ENCODE measurements at places on chromosomes 6 and 20.

GRCh38 chr6:163793011-163793983 is 378.8 kb downstream of the QKI start:
- DNase-seq: no peak

DNA sequence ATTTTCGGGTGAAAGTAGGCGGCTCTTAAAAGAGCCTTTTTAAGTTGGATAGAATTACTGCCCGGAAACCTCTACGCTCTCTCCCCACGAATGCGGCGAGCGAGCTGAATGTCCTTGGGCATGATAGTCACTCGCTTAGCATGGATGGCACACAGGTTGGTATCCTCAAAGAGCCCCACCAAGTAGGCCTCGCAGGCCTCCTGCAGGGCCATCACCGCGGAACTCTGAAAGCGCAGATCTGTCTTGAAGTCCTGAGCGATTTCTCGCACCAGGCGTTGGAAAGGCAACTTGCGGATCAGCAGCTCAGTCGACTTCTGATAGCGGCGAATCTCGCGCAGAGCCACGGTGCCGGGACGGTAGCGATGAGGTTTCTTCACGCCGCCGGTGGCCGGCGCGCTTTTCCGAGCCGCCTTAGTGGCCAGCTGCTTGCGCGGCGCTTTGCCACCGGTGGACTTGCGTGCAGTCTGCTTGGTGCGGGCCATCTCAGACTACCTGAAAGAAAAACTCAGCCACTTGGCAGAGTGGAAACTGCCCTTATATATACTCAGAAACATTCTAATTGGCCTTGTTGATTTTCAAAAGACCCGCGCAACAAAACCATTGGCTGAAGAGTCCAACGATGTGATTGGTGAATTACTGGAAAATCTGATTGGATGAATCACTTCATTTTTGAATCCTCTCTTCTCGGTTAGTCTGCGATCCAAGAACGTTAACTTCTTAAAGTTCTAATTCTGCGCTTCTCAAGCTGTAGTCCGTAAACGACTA is 93.9 kb upstream of the BTN3A2 start:
- peak; percentile 8 for DNase-seq

DNA sequence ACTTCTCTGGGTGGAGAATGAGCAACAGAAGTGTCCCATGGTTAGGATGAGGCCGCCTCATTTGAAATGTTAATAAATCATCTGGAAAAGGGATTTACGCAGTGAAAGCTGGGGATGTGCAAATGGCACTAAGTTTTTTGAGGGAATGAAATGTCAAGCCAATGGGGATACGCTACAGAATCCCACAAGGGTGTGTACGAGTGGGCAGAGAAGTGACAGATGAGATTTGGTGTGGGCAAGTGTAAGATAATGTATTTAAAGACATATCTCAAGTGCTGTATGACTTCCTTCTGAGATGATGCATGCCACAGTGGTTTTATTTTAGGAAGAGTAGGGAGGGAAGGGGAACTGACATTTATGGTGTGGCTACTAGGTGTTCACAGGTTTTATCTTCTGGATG is 100.6 kb downstream of the LRFN2 start:
- DNase-seq: no peak

- DNase-seq: no peak
Observed at GRCh38 chr20:58984691-58985090, 3.6 kb downstream of the NELFCD start.

DNA sequence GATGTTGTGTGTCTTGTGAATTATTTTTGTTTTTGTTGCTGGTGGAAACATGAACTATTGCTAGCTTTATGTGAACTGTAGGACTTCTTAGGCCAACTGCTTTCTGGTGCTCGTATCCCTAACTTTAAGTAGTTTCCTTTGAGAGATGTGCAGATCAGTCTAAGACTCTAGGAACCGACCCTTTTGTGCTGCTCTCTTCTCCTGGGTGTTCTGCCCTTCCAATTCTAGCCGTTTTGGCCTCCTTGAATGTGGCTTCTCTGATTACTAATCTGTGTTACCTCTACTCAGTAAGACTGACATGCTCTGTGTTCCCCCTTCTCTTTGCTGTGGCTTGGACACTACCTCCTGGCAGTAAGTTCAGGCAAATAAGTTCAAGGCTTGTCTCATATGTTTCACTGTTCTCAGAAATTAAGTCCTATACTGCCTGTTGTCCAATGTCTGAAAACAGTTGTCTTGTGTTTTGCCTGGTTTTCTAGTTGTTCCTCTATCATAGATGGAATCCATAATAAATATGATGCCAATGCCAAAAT is 58.0 kb downstream of the FOXO3 start:
- no peak for DNase-seq

- no peak for DNase-seq
Observed at GRCh38 chr20:50285376-50286173, 94.9 kb downstream of the CEBPB start.

DNA sequence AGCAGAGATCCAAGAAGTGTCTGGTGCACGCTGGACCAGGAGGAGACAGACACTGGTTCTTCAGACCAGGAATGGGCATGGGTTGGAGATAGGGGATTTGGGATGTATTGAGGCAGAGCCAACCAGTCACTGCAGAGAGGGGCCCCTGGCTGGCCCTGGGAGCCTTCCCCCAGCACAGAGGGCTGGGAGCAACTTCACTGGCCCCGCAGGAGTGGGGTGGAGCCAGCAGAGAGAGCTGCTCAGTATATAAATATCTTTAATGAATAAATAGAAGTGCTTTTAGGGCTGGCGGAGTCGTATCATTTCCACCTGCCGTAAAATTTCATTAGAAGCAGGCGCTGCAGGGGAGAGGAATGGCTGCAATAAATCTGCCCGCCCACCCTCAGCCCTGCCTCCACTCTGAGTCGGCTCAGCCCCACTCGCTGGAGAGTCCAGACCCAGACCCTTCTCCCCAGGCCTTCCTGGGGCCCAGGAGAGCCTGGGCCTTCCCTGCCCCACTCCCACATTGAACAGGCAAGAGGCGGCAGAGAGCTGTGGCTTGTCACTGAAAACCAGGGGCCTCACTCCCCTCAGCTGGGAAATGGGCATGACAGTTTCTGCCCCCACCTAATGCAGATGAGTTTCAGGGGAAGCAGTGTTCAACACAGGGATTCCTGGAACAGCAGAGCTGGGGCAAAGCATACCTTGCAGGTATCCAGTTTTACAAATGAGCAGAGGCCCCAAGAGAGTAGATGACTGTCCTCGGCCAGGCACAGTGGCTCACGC is 23.9 kb upstream of the VSTM2L start:
- DNase-seq: no peak

- no peak for DNase-seq
Observed at GRCh38 chr20:62171245-62171644, 11.6 kb upstream of the MTG2 start.

GRCh38 chr6:25342802-25343201 is 63.6 kb downstream of the CARMIL1 start:
- no peak for DNase-seq

DNA sequence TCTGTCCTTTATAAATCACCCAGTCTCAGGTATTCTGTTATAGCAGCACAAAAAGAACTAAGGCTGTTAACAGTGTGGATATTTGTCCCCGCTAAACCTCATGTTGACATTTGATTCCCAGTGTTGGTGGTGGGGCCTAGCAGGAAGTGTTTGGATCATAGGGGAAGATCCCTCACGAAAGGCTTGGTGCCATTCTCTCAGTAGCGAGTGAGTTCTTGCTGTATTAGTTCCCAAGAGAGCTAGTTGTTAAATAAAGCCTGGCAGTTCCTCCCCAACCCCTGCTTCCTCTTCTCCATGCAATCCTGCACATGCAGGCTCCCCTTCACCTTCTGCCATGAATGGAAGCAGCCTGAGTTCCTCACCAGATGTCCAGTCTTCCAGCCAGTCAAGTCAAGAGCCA is 29.8 kb upstream of the ERVFRD-1 start:
- no peak for DNase-seq

DNA sequence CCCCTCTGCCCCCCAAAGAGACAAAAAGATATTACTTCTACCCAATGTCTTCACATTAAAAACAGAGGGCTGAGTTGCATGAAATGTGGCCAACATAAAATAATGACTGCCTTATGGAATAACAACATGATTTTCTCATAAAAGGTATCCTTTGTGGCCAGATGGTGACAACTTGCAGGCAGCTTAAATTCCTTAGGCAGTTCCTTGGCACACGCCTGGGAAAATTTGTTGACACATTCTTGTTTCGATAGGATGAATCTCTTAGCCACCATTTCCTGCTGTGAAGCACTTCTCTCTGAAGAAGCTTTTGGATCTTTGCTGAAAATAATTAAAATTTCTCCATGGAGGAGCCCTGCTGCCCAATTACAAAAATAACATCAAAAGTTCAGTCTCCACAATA is 109.0 kb upstream of the COL21A1 start:
- DNase-seq: no peak

- no peak for DNase-seq
Observed at GRCh38 chr6:108947114-108947854, 99.1 kb downstream of the ARMC2 start.

GRCh38 chr6:139409026-139409425 is 34.6 kb upstream of the CITED2 start:
- no peak for DNase-seq

- no peak for DNase-seq
Observed at GRCh38 chr6:19382676-19383075, 454.5 kb upstream of the ID4 start.

All from NCI-H2107 (cell line).